NCI-H1048 (cell line): ENCODE measurements at places on chromosomes 2 and 18.
A peak's percentile ranks its signal among the peaks of the same experiment; 100 is the strongest.

DNA sequence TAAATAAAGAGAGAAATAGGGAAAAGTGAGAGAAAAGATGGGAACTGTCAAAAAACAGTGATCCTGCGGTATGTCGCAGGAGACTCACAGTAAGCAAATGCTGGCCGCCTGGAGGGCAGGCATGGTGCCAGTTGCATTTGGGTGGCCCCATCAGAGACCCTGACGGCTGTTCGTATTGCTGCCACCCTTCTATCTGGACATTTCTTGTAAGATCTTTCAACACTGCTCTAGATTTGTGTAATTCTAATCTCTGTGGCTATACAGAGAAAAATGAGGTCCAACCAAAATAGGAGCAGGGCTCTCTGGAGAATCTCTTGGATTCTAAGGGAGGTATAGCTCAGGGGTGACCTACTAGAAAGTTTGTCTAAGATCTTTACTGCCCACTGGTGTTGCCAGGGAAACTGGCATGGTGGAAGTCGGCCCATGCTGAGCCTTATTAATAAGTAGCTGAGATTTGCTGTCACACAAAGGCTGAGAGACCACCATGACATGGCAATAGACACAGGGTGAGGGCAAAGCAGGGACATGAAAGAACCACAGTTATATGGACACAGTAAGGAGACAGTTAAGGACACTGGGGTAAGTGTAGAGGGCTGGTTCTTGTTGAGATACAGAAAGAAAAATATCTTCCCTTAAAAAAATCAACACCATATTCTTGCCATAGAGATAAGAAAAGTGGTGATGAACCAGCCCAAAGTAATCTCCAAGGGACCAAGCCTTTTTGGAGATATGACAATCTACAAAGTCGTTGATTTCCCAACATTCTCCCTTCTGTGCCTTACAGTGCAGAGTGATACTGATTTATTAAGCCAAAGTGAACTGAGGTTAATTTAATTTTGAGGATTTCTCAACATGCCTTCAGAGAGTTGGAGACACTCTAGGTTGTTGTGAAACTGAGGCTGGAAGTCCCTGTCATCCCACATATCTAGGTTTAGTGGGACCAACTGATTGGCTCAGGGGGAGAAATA lies 26.4 kb upstream of the FZD7 start:
- DNase-seq, result no peak

DNA sequence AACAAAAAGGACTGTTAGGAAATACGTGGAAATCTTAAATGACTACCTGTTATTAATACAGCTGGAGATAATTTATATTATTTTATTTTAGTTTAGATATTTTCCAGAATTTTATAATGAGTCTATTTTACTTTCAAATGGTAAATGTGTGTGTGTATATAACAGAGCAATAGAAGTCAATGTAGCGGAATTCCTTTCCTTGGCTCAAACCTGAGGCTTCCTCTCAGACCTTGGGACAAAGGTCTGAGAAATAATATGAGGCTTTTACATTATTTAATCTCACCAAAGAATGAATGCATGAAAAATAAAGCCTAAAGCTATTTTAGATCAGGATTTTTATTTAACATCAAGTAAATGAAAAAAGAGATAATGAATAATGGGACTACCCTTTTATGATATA lies 65.7 kb downstream of the SLC8A1 start:
- DNase-seq, result no peak

- no peak for DNase-seq
Observed at GRCh38 chr2:206164261-206164862, 4.7 kb downstream of the EEF1B2 start.

DNA sequence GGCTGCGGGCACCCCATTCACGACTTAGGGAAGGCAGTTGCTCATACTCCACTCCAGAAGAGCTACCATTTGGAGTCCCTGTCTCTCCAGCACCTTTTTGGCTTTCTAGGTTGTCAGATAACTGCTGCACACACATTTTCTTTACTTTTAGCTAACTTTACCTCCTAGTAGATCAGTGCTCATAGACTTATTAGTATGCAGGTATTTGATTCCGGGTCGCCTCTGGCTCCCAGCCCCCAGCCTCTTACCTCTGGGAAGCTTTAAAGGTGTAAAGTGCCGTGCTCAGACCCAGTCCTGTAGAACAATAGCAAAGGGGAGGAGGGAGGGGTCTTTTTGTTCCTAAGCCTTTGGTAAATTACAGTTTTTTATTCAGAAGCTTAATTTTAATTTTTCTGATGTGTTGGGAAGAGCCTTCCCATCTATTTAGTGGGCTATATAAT lies 102.9 kb downstream of the SPTBN1 start:
- no peak for DNase-seq

- DNase-seq, result no peak
Observed at GRCh38 chr2:205175831-205176230, 506.5 kb upstream of the NRP2 start.

GRCh38 chr2:75549401-75550253 lies 11.1 kb downstream of the EVA1A start:
- no peak for DNase-seq

DNA sequence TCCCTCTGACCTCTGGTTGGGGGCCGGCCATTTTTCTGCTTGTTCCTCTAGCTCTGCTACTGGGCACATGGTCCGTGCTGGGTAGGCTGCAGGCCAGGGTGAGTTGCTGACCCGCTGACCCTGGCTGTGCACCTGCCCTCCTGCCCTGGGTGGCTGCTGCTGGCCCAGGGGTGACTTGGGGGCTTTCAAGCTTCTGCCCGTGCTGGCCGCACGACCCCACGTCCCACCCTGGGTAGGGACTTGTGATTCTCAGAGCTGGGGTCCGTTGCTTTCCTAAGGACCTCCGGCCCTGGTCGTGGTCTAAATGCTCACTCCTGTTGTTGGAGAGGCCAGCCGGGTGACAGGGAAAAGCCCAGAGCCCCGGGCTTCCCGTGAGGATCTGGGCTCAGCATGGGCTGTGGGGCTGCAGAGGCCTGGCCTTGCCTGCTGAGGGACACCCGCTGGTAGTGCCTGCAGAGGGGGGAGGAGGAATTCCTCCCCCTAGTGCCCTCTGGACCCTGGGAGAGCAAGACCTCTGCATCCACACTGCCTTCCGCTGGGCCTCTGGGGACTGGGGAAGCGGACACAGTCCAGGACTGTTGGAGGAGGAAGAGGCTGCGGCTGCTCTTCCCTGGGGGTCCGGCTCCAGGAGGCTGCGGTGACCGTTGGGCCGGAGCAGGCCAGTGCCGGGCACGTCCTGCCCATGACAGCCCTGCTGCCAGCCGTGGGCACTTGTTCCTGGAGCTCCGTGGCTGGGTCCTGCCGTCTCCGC lies 6.3 kb upstream of the GAL3ST2 start:
- no peak for DNase-seq

- DNase-seq, result peak; percentile 23
Observed at GRCh38 chr2:152222975-152223637, 47.5 kb upstream of the STAM2 start.

- DNase-seq, result no peak
Observed at GRCh38 chr2:193539188-193539587, 1344.5 kb upstream of the TMEFF2 start.

DNA sequence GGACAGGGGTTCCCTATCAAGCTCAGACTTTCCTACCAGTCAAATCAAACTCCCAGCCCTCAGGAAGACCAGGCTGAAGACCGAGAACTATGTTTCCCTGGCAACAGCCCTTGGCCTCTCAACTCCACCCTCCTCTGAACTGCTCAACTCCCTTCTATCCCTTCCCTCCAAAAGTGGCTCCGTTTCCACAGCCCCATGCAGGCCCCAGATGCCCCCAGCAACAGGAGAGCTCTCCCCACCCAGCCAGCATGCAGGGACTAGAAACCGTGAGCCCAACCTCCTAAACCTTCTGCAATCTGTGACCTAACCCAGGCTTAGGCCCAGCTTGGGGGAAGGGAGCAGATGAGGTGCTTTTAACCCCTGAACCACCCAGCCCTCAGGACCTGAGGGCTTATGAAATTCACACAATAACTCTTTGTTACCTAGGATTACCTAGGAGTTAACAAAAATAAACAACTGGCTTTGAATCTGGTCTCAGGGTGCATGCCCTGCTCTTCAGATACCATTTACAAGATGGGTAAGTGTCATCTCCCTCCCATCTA lies 87.2 kb downstream of the BCL11A start:
- no peak for DNase-seq

GRCh38 chr2:187580462-187581124 lies 26.4 kb upstream of the TFPI start:
- DNase-seq, result no peak

DNA sequence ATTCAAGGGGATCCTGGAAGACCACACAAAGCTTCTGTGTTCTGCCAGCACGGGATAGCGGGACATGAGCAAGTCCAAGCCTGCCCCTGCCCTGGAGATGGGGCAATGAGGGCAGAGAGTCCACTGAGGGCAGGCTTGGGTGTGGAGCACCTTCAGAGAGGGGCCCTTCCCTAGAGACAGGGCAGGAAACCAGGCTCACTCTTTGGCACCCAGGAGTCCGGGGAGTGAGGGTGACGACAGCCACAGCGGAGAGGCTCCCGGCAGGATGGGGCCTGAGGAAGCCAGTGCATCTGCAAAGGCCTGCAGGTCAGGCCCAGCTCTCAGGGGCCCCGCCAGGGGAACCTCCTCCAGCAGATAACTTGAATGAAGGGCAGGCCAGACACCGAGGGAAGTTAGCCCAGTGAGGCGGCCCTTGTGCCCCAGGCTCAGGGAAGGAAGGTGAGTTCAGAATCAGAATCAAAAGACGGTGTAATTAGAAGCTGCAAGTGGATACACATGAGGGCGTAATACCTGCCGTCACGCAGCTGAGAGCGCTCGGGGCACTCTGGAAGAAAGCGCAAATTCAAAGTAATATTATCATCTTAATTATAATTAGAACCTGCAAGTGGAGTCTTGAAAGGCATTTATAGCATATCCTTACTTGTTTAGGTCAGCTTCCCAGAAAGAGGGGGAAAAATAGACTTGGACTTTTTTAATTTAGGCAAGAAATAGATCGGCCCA lies 142.6 kb upstream of the LGALSL start:
- no peak for DNase-seq

DNA sequence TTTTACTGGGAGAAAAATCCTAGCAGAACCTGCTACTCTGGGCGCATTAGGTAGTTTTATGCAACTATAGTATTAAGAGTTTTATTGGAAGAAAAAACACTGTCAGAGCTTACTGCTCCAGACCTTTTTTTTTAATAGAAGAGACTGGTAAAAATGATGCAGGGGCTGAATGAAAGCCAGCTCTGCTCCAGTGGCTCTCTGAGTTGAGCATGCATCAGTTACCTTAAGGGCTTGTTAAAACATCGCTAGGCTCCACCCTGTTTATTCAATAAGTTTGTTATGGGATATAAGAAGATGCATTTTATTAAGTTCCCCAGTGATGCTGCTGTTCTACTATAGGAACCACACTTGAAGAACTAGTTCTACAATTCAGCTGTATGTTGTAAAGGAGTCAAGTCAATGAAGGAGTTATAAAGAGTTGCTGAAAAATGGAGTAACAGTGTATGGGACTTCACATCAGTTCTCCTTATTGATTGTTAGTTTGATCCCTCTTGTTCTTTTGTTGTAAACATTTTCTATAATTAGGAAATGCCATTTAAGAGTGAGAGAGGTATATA lies 13.2 kb downstream of the SNRPG start:
- no peak for DNase-seq

- no peak for DNase-seq
Observed at GRCh38 chr2:136653861-136654260, 111.5 kb upstream of the THSD7B start.

GRCh38 chr2:152078662-152079061 lies 20.2 kb downstream of the CACNB4 start:
- no peak for DNase-seq

- no peak for DNase-seq
Observed at GRCh38 chr2:133414486-133415209, 153.6 kb downstream of the NCKAP5 start.

- DNase-seq, result no peak
Observed at GRCh38 chr2:240998995-240999791, 775 bp downstream of the SNED1 start.

DNA sequence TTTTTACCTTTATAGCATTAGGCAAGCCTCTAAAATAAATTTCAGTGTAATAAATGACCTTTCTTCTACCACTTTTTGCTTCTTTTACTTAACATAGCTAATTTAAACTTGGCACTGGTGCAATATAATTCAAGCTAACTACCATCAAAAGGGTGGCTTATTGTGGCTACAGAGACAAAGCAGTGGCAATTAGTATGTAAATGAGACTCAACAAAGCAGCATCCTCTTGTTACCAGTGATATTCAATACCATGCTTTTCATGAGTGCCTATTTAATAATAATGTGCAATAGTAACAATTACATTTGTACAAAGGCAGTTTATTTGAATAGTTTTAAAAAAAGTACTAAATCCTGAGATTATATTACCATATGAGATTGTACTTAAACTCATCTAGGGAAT lies 93.4 kb downstream of the SOS1 start:
- no peak for DNase-seq

GRCh38 chr2:11582862-11583752 lies 49.3 kb downstream of the GREB1 start:
- DNase-seq, result no peak

DNA sequence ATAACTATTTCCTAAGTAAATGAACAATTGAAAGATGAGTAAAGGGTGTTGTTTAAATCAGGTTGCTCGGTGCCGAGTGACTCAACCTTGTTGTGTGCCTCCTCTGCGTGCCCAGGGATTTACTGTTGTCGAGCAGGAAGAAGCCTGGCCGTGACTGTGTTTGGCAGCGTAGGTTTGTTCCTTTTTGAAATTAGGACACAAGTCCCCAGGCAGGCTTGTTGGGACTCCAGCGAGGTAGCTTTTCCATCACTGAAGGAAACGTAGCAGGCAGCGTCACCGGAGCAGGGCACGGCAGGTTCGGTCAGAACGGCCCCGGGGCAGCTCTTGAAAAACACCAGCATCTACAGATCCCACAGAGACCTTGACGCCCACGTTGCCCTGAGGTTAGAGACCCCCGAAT lies 48.6 kb downstream of the TMEM18 start:
- DNase-seq, result no peak

DNA sequence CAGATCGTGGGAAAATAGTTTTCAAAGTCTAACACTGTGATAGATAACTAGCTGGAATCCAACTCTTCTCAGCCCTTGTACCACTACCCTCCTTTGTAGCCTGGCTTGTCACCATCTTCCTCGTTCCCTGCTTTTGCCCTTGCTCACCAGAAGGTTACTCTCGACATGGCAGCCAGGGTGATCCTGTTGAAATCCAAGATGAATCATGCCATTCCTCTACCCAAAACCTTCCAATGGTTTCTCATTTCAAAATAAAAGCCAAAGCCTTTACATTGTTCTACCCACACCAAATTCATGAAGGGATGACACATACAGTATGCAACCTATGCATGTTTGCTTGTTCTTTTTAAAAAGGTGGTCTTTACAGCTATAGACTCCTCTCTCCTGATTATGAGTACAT lies 45.7 kb downstream of the STAT4 start:
- DNase-seq, result no peak

DNA sequence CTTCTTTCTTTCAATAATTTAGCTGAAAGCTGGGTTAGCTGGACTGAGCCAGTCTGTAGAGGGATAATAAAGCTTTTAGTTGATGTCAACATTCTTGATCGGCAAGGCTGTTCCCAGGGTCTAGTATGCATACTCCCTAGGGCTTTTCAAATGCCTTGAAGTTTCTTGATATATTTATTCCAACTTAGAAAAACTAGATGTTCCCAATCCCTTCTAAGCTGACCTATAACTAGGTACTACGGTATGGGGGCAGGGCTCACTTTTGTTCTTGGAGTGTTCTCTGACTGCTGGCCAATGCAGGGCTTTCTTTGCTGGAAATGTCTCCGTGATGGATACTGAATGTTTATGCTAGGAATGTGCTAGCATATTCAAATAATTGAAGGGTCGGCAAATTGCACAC lies 258.6 kb upstream of the TANK start:
- no peak for DNase-seq

GRCh38 chr18:35155398-35156117 lies 85.3 kb upstream of the ZNF397 start:
- no peak for DNase-seq

GRCh38 chr18:36706134-36706881 lies 122.5 kb downstream of the TPGS2 start:
- no peak for DNase-seq
